Right ventricle myocardium inferior (tissue), 1 donor: ENCODE measurements at places on chromosomes 3 and 15.

GRCh38 chr3:171150945-171151344 lies 124.4 kb upstream of the SLC2A2 start:
- no peak for DNase-seq

DNA sequence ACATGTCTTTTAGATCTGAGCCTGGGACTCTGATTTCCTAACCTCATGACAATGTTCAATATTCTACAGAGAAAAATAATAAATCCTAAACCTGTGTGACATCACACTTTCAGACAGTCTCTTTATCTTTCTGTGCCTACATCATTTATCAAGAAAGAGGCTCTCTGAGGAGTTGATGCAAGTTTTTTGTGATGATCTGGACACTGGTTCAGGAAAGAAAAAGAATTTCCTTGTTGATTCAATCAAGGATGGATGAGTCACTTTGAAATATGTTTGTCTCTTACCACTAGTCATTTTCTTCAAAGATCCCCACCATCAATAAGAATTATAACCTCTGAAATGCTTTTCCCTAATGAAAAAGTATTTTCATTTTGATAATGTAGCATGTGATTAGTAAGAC lies 404.6 kb downstream of the WDR72 start:
- no peak for DNase-seq

- no peak for DNase-seq
These were observed 135.4 kb downstream of the RAB11A start for GRCh38 chr15:66004618-66005262.

DNA sequence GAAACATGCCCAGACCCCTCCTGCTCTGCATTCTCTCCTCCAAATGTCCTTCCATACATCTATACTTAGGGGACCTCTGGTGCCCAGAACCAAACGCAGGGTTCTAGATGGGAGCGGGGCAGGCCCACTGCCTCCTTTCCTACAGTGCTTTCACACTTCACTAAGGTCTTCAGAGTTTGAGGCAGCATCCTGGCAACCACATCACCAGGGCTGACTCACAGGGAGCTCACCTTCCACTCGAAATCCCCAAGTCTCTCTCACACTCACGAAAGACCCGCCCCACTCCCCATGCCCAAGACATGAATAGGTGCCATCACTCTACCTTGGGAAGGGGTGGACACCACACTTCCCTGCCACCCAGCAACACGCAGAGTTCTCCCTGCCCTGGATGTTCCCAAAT lies 18.9 kb downstream of the HOMER2 start:
- DNase-seq: no peak

DNA sequence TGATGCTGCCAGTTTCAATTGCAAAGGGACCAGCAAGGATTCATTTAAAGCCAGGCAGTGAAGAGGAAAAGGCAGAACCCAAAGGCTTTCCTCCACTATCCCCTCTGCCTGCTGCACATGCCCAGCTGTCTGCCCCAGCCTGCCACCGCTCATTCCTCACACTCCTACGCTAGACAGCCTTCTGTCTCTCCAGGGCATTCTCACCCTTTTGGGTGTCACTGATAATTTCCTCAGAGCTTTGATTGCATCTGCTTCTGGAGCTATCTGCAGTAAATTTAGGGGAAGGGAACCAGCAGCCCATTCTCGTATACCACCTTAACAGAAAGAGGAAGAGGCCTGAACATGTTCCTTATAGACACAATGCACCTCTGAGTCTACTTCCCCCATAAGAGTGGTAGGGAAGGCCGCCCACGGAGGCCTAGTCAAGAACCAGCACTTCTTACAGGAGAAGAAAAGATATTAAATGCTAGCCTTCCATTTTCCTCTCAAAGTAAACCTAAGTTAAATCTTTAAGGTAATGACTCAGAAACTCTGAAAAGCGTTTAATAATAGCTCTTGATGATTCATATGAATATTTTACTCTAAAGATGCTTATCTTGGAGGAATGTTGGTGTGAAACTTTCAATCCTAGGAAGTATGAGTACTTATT lies 20.9 kb downstream of the NUDT16 start:
- no peak for DNase-seq

DNA sequence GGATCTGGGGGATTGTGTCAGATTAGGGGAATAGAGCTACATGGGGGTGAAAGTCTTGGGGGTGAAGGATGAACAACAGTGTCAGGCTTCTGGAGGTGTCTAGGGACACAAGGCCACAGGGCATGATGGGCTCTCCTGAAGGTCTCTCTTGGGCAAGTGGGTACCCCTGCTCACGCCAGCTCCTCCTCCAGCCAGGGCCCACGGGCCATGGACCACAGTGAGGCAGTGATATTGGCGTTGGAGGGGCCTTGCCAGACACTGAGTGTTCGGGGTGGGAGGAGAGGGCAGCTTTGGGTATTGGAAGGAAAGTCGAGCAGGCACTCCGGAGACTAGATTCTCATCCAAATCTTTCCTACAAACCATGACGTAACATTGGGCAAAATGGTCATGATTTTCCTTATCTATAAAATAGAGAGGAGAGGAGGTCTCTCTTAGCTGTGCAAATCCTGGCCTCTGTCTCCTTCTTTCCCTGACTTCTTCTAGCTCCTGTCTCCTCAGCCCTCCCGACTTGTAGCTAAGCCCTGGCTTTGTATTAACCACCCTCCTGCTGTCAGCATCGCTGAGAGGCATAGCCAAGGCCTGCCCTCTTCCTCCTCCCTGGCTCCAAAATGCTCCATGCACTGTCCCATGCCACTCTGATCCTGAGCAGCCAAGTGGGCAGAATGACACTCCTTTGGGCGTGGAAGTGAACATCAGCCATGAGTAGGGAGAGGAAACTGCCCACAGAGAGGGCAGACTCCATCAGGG lies 24.0 kb upstream of the SRP14 start:
- DNase-seq: no peak

- peak; percentile 17 for DNase-seq
These were observed 69.9 kb downstream of the FBLN2 start for GRCh38 chr3:13618836-13619235.

DNA sequence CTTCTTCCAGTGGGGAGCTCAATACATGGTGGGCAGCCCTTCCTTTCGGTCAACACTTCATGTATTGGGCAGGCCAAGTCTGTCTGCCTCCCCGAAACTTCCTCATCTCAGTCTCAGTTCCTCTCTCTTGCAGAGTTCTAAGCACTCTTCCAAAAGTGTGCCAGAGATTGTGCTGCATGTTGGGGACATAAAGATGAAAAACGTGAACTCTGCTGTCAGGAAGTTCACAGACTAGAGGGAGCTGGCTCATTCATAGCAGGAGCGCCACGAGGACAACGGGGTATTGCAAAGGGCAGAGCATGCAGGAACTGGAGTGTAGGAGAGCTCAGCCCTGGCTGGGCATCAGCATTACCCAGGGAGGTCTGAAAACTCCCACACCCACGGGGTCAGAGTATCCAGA lies 15.3 kb upstream of the EPHB3 start:
- DNase-seq: peak; percentile 75

- DNase-seq: no peak
These were observed 419.0 kb downstream of the CNTN4 start for GRCh38 chr3:2517500-2518172.

GRCh38 chr15:27222479-27222878 lies 251.5 kb downstream of the GABRG3 start:
- DNase-seq: no peak

GRCh38 chr3:37098884-37099283 lies 75.5 kb downstream of the LRRFIP2 start:
- DNase-seq: no peak

- no peak for DNase-seq
These were observed 81.2 kb downstream of the SRGAP3 start for GRCh38 chr3:9168241-9168741.

GRCh38 chr15:41022487-41023090 lies 69.3 kb downstream of the CHAC1 start:
- DNase-seq: no peak

DNA sequence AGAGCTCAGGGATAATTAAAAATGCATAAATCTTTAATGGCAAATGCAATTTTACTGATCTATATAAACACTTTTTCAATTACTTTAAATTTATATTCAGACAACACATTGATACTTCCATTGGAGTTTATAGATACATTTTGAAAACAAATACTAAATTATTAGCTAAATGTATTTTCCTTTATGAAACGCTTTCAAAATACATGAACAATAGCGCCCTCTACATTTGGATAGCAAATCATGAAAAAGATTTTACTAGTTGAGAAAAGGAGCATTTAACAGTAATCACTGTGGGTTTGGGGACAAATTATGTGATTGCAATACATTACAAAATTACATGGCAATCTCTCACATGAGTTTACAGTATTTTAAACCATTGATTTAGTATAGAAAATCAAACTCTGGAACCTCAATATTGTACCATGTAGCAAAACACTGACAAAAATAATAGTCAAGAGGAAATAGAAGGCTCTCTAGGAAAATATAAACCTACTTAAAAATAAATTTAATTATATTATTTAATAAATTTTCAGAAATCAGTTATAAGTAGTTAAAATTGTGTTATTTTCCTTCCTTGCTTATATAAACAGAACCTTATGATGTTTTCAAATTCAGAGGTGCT lies 207.9 kb downstream of the ZIC1 start:
- DNase-seq: no peak

GRCh38 chr15:48614051-48614450 lies 31.5 kb downstream of the FBN1 start:
- DNase-seq: no peak

GRCh38 chr15:89364341-89364740 lies 29.7 kb upstream of the POLG start:
- no peak for DNase-seq

GRCh38 chr3:43148033-43148432 lies 42.2 kb upstream of the POMGNT2 start:
- no peak for DNase-seq

- no peak for DNase-seq
These were observed 9.6 kb upstream of the FMN1 start for GRCh38 chr15:33204087-33204486.

DNA sequence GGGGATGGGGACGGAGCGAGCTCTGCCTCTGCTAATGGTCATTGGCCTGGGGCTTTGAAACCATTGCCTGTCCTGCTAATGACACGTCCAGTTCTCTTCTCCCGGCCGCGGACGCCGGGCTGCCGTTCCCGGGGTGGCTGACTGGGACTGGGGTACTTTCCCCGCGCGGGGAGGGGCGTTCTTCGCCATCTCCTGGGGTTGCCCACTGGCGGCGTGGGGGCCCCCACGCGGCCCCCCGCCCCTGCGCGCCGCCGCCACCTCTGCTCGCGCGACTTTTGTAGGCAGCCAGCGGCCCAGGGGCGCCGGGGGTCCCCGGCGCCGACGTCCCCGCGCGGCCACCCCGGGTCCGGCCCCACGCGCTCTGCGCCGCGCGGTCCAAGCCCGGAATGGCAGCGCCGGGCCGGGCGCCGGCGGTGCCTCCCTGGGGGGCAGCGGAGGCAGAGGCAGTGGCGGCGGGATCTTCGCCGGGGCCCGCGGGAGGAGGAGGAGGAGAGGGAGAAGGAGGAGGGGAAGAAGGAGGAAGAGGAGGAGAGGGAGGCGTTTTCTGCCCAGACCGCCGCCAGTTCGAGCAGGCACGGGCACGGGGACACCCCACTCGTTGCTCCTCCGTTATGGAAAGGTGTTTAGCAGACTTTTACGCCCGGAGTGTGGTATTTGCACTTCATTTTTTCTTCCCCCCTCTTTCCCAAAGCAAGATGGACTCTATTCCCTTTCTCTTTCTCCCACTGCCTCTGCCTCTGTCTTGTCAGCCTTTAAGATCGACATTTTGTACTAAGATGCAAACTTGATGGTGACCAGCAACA lies 2.3 kb downstream of the BBX start:
- DNase-seq: peak; percentile 80

GRCh38 chr3:115292131-115292530 lies 145.0 kb upstream of the ZBTB20 start:
- DNase-seq: no peak

DNA sequence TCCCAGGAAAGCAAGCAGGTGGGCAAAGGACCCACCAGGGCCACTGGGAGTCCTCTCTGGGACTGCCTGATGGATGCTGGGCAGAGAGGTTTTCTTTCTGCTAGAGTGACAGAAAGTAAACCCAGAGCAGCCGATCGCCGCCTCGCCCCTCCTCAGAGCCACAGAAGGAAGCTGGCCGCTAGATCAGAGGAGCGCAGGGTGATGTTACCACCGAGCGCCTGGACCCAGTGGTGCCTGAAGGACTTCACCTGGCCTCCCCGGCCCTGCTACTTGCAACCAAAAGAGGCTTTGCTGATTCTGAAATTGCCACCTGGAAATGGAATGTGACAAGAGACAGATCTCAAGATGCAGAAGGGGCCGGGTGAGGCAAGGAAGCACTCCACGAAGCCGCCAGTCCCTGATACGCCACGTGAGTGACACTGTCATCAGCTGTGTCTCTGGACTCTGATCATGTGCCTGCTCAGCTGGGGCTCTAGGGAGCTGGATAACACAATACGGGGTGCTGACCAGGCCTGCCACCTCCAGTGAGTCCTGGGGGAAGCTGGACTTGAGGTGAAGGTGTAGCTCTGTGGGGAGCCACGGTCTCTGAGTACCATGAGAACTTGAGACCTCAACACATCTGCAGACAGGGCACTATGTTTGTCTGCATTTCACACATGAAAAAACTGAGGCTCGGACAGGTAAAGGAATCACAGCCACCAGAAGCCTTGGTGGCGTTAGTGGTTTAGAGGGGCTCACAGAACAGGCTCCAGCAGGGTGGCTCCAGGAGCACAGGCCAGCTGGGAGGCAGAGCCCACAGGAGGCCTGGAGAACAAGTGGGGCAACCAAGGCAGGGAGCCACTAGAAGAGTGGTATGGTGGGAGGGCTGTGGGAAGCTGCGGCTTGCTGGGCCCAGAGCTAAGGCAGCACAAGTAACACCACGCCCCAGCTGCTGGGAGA lies 137.9 kb upstream of the PRR20G start:
- no peak for DNase-seq

DNA sequence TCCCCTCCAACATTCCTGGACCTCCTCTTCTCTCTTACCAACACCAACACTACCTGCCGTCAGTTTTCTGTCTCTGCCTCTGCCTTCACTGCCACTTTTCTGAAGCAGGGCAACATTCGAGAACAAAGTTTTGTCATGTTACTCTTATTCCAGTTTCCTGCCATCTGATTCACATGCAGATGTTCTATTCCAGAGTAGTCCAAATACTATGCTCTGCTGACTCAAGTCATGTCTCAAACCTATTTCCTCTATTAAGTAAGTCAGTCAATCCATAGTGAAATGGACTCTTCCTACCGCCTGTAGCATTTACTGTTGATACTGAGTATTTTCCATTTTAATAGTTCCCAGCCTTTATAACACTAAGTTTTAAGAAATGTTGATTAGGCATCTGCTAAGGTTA lies 43.4 kb downstream of the ESYT3 start:
- DNase-seq: no peak

DNA sequence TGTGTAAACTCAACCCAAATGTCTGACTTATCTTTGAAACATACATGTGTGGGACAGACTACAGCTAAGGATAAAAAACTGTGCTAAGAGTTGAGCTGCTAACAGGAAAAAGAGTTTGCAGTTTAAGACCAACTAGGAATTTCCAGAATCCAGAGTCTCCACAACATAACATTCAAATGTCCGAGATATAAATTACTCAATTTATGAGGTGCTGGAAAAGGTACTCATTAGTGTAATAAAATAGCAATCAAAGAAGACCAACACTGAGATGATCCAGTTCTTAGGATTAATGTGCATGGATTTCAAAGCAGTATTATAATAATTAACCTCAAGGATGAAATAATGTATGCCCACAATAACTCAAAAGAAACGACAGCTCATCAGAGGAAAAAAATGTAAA lies 426.5 kb upstream of the KCNMB2 start:
- no peak for DNase-seq
